ENCODE measurements at places on chromosomes 6 and 20. TPM values are rescaled to one million over a fixed set of nuclear protein-coding genes. Genes with fewer than 3 reads are reported as not detected.

BPI gene
- 0.35 TPM for total RNA-seq

CSNK2B gene
- total RNA-seq, result 175 TPM

NRN1 gene
- 7.5 TPM for total RNA-seq

NKAIN4 gene
- total RNA-seq, result not detected

PPP1R16B gene
- 8.9 TPM for total RNA-seq

CST5 gene
- total RNA-seq, result not detected

FOXQ1 gene
- not detected for total RNA-seq

HLA-DOB gene
- not detected for total RNA-seq

EDN1 gene
- 6.5 TPM for total RNA-seq

AKAP12 gene
- 102 TPM for total RNA-seq

TCP11 gene
- not detected for total RNA-seq

CPNE5 gene
- total RNA-seq, result 1.6 TPM

RAB44 gene
- total RNA-seq, result 0.27 TPM

TUBB1 gene
- 0.54 TPM for total RNA-seq

FOXA2 gene
- 0.49 TPM for total RNA-seq

KIF25 gene
- total RNA-seq, result not detected

BTN1A1 gene
- total RNA-seq, result not detected

PMEPA1 gene
- total RNA-seq, result 104 TPM

SERPINB6 gene
- 180 TPM for total RNA-seq

PROCR gene
- 66.9 TPM for total RNA-seq

HLA-DOA gene
- total RNA-seq, result 19.4 TPM

OTOR gene
- total RNA-seq, result not detected
